ENCODE measurements at places on chromosomes 6 and 20.

- DNase-seq, result no peak
Observed at GRCh38 chr20:5569021-5569420, 181.2 kb upstream of the SHLD1 start.

- DNase-seq, result no peak
Observed at GRCh38 chr20:46987001-46987400, 92.4 kb downstream of the EYA2 start.

DNA sequence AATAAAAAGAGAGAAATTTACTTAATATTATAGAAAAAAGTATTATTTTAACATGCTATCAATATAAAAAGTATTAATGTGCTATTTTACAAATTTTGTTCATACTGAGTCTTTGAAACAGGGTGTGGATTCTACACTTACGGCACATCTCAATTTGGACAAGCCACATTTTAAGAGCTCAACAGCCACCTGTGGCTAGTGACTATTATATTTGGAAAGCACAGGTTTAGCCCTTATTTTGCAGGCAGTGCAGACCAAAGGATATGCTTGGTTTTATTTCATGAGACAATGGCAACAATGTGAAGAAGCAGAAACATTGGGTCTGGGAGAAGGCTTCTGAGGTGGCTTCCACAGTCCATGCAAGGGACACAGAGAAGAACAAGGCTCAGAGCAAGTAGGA lies 74.6 kb downstream of the BACH2 start:
- DNase-seq, result no peak

DNA sequence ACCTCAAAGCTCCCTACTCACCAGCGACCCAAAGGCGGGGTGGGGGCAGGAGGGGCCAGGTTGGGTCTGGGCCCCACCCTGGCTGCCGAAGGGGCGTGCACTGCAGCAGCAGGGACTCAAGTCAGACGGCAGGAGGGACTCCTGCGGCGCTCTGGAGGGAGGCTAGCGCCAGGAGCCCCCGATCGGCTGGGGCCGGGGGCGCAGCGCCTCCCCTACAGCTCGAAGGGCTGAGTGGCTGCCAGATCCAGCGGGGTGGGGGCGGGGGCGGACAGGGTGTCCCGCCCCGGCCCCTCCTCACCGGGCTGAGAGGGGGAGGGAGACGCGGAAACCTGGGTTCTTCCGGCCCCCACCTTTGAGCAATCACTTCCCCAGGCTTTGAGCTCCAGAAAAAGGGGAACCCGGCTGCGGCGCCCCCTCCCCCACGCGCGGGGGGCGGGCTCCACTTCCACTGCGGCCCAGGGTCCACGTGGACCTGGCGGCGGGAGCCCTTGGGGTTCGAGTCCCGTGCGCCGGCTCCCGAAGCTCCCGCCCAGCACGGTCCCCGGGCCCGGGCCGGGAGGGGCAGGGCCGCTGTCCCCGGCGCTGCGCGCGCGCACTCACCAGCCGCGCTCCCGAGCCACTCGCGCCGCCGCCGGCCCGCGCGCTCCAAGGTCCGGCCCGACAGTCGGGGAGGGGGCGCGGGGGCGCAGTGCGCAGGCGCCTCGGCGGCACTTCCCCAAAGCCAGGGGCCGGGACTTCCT lies at the start of gene RGS19:
RGS19 (minus strand) TSS at position 246 of the 740 bp plus-strand sequence. CDS start 2,632 bp downstream, outside the sequence.
- DNase-seq, result peak; percentile 72

DNA sequence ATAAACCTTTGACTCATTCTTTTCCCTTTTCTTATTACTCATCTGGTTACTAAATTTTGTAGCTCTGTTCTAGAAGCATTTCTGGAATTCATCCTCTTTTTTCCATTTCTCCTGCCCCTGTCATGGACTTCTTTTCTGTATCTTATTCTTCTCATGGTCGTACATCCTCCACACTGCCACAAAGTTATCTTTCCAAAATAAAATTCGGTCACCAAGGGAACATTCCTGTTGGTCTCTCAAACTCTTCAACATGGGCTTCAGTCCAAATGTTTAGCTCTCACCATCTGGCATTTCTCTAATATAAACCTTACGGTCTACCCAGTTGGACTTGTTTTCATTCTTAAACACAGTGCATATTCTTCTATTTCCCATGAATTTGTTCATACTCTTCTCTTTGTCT lies 428.8 kb upstream of the ID4 start:
- DNase-seq, result no peak

GRCh38 chr6:34888514-34888856 lies 570 bp upstream of the ANKS1A start:
- DNase-seq, result no peak

GRCh38 chr6:2773449-2773848 lies 8.3 kb downstream of the WRNIP1 start:
- DNase-seq, result no peak

- no peak for DNase-seq
Observed at GRCh38 chr6:125766641-125767040, 17.2 kb downstream of the HEY2 start.

DNA sequence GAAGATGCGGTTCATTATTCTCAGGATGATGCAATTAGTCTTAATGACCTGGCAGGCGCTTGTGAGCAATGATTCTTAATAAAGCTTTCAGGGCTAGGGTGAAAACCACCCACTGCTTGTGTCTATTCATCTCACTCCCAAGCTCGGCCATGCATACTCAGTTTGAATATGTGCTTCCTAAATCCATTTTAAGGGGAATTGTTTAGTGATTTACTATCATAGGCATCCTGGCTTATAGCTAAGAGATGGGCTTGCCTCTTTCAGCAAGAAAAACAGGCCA lies 141.1 kb upstream of the SLC24A3 start:
- no peak for DNase-seq

DNA sequence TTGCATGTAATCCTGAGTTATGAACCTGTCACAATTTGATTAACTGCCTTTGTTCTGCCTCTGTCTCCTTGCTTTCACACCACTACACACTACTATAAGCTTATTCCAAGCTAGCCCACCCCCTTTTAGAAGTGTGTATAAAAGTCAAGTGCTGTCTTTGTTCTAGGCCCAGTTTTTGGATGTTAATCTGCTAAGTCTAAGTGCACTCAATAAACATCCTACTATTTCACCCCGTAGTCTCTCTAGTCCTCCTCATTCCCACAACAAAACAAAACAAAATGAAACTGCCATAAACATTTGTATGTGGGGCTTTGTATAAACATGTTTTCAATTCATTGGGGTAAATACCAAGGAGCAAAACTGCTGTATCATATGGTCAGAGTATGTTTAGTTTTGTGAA lies 16.1 kb upstream of the SPACA1 start:
- DNase-seq, result no peak

- no peak for DNase-seq
Observed at GRCh38 chr6:330948-331347, 38.7 kb downstream of the DUSP22 start.
